Amygdala (tissue), 56 donors: ENCODE measurements at places on chromosomes 11 and 22.

DNA sequence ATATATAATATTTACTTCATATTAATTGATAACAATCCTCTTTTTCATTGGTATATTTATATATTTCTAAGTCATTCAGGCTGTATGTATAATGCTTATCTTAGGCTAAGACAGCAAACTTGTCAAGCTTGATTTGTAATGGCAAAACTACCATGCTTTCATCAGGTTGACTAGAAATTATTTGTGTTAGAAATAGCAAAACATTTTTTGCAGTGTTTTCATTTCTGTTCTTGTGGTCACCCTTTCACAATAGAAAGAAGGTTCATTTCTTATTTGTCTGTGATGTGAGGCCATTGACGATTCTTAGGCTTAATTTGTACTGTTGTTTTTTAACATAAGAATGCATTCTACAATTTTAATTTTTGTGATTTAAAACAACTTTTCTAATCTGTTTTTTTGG, 197.6 kb downstream of the TMEM135 start:
- DNase-seq = no peak

GRCh38 chr11:64299847-64300648, at the start of gene CATSPERZ:
Gene CATSPERZ (plus strand): TSS chr11:64300358. CDS start chr11:64300411, 53 bp downstream.
- no peak for DNase-seq

GRCh38 chr22:38569972-38570778, at the start of gene DMC1:
Gene DMC1 (minus strand): TSS chr22:38570183. CDS start chr22:38568256, 1,927 bp downstream.
- DNase-seq = peak; percentile 89

- DNase-seq = peak; percentile 65
These were observed at the start of gene CHST1 for GRCh38 chr11:45665206-45665932. Gene CHST1 (minus strand): TSS chr11:45665622. CDS start chr11:45650923, 14,699 bp downstream.

DNA sequence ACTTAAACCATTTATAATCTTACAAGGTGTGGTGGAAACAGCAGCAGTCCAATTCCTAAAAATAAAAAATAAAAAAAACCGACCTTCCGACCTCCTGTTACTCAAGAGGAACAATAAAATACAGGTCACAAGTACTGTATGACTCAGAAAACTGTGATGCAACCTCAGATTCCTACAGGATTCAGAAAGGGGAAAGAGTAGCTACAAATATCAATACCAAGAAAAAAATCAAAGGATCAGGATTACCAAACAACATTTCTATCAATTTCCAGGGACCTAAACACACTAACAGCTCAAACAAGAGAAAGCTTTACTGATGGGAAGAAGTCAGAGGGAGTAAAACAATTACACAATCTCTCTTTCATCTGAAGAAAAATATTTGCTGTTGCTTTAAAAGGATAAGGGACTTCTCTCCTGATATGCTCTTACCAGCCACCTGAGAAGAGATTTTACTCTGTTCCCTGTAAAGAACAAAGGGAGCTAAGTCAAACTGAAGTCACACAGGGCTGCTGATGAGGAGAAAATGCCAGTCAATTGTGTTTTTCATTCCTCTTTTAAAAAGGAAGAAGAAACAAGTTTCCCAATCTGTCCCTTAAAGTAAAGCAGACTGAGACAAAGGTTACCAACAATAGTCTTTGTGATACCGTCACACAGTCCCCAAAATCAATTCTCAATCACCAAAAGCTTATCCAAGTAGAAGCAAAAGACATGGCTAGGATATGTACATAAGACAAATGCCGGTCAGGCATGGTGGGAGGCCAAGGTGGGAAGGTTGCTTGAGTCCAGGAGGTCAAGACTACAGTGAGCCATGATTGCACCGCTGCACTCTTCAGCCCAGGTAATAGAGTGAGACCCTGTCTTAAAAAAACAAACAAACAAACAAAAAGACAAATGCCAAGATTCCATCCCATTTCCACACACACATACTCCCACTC, 39.3 kb downstream of the AMBRA1 start:
- no peak for DNase-seq

DNA sequence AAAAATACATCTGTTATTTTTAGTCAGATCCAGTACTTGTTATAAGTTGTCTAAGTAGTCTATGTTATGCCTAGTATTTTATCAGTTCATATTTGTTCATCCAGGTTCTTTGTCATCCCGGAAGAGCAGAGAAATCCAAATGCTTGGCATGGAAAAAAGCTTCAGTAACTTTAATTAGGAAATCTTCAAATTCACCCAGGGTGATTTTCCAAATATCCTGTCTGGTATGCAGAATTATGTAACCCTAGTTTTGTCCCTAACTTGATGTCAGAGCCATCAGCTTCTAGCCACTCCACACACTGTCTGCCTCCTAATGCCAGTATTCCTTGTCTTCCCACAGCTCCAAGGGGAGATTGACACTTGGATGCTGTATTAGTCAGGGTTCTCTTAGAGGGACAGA, 216.2 kb downstream of the ARHGAP42 start:
- DNase-seq = no peak

DNA sequence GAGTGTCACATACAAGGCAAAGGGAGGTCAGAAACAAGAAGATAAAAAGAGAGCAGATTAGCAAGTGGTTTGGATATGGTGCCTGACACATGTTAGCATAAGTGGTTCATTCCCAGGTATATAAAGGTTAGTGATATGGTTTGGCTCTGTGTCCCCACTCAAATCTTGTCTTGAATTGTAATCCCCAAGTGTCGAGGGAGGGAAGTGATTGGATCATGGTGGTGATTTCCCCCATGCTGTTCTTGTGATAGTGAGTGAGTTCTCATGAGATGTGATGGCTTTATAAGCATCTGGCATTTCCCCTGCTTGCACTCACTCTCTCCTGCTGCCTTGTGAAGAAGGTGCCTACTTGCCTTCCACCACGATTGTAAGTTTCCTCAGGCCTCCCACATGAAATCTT, 12.1 kb upstream of the DKK3 start:
- no peak for DNase-seq

- no peak for DNase-seq
These were observed at the start of gene PIWIL4 for GRCh38 chr11:94567181-94567670. Gene PIWIL4 (plus strand): TSS chr11:94567368. CDS start chr11:94567519, 151 bp downstream.

DNA sequence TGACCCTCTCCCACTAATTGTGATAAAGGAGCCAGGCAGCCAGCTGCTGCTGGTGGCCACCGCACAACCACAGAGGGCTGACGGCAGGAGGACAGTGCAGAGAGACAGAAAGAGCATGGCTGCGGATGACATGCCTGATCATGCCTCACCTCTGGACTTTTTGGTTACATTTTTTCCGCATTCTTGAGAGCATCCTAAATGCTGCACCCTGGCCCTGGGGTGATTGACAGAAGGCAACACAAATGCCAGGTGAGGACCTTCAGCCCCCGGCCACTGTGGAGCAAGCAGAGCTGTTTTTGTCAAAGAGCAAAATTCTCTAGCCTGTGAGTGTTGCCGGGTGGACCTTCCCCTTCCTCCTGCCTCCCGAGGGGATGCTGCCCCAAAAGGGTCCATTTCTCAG, 78.5 kb downstream of the RPS6KA4 start:
- no peak for DNase-seq

DNA sequence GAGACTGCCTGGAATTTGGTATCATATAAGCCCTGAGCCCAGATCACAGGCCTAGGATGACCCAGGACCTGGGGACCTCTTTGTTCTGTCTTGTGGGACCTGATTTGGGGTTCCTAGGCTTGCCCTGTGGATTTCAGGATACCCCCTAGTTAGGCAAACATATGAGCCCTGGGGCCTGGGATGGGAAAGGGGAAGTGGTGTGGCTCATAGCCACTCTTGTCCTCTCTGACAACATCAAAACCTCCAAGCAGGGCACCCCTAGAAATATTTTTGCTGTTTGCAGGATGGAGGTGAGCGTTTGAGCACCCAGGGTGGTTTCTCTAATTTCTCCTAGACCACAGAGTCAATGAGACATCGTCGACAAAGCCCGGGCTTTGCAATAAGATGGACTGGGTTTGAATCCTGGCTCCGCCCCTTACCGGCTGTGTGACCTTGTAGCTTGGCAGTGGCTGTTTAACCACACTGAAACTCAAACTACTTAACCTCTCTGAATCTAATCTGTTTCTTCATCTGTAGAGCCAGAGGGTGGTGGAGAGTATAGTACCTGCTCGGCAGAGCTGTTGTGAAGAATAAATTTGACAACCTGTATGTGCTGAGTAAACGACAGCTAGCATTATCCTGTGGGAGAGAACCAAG, 5.3 kb upstream of the LRRC10B start:
- DNase-seq = no peak

- no peak for DNase-seq
These were observed 35.6 kb downstream of the TBX1 start for GRCh38 chr22:19796160-19796559.

DNA sequence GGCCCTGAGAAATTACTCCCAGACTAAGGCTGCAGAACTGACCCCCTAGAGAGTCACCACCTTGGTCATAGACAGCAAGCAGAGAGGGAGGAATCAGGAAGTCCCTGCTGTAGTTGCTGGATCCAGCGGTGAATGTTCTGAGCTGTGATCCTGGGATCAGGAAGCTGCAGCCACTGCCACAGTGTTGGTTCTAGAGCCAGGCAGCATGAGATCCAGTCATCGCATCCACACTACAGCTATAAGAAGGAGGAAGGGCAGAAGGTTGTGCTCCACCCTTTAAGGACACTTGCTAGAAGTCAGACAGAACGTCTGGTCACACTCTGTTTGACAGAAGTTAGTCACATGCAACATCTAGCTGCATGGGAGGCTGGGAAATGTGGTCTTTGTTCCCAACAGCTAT, 104.7 kb upstream of the OR4B1 start:
- DNase-seq = no peak

DNA sequence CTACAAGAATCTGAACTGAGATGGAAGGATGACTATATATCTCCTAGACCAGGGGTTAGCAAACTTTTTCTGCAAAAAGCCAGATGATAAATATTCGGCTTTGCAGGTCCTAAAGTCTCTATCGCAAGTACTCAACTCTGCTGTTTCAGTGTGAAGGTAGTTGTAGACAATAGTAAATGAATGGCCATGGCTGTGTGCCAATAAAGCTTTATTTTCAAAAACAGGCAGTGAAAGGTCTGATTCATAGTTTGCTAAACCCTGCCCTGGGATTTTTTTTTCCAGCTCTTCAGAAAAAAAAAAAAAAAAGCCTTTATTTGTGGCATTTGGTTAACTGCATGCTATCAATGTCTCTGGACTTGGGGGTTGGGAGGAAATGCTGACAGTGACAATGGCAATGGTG, 37.5 kb downstream of the FAM227A start:
- no peak for DNase-seq

DNA sequence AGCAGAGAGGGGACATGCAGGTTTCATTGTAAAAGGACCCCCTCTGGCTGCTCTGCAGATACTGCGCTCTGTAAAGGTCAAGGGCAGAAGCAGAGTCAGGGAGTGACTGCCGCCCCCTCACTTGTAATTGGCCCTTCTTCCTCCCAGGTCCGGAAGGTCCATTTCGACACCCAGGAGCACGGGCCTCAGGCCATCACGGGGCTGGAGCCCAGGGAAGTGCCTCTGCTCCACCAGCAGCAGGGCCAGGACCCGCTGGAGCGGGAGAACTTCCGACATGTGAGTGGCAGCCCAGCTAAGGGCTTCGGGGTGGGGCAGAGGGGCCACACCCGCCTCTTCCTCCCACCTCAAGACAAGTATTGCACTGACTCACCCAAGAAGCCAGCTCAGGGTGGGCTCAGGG, 24.0 kb upstream of the LRRC10B start:
- DNase-seq = no peak

GRCh38 chr11:30310623-30311022, 12.3 kb upstream of the ARL14EP start:
- DNase-seq = no peak
